ENCODE measurements at places on chromosomes 11 and 22.

DNA sequence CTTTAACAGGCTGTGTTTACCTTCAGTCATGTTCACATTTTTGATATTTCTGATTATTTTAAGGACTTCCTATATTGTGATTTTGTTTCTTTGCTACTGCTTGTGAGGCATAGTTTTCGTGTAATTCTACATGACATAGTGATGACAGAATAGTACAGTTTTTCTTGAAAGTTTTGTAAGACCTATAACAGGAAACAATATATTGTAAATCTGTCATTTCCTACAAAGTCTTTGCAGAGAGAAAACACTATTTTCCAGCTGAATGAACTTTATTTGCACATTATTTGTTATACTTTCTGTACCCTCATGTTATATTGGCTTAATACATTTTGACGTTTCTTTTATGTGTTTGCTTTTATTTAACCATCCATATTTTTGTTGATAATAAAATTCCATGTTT lies 191.1 kb downstream of the TMEM135 start:
- DNase-seq = no peak

DNA sequence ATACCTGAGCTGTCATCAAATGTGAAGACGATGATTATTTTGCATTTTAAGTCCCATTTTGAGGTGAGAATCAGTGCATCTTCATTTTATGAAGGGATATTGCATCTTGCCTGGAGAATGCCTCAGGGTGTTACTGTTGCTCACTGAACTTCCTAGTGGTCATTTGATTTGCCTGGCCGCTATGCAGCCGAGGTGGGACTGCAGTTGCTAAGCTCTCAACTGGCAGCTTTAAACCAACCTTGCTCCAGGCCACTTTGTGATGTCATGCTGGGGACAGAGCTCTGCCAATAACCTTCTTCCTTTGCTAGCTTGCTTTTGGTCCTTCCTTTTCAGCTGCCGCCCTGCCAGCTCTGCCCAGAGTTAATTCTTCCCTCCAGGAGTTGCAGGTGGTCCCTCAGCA lies 409.4 kb upstream of the B3GAT1 start:
- no peak for DNase-seq

DNA sequence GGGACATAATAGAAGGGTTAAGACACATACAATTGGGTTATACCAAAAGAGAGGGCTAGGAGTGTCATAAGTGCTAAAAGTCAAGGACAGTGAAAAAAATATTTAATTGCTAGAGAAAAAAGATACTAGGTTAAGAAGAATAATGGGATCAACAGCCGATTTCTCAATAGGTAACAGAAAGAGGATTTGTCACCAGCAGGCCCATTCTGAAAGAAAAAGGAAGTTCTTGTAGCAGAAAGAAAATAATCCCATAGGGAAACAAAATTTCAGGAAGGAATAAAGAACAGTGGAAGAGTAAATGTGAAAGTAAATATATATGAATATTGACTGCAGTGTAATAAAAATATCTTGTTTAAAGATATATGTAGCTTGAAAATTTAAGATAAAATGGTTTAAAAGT lies 43.3 kb upstream of the ADORA2A start:
- DNase-seq = no peak

GRCh38 chr11:67405196-67405567 lies 1.3 kb downstream of the TBC1D10C start:
- no peak for DNase-seq

DNA sequence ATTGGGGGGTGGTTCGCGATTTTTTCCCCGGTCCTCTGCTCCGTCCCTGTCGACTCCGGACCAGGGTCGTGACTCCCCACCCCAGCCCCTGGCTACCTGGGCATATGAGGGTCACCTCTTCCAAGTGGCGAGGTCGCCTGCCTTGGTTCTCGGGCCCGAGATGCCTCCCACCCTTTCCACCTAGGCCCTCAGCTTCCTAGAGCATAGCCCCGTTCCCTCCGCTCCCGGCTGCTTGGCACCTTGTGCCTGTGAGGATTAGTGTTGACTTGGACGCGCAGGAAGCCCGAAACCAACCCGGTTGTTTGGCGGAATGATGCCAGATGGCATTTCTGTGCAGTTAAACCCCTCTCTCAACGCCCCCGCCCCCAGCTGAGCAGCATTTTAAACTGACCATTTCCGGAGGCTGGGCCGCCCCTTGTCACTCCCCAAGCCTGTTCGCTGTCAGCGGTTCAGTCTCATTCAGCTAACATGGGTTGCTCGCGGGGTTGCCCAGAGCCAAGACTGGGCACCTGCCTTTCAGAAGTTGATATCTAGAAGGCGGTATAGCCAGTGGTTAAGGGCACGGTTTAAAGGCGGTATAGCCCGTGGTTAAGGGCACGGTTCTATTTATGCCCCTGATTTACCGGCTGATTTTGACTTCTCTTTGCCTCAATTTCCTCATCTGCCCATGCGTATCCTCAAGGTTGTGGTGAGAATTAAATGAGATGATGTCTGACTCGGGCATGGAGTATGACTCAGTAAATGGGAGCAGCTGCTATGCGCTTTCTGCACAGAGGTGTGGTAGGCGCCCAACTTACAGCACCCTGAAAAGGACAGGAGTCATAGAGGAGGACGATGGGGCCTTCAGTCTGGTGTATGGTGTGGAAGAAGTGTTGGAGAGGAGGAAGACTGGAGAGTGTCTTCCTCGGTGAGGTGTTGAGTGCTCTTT lies 639 bp downstream of the INCENP start:
- DNase-seq = no peak

DNA sequence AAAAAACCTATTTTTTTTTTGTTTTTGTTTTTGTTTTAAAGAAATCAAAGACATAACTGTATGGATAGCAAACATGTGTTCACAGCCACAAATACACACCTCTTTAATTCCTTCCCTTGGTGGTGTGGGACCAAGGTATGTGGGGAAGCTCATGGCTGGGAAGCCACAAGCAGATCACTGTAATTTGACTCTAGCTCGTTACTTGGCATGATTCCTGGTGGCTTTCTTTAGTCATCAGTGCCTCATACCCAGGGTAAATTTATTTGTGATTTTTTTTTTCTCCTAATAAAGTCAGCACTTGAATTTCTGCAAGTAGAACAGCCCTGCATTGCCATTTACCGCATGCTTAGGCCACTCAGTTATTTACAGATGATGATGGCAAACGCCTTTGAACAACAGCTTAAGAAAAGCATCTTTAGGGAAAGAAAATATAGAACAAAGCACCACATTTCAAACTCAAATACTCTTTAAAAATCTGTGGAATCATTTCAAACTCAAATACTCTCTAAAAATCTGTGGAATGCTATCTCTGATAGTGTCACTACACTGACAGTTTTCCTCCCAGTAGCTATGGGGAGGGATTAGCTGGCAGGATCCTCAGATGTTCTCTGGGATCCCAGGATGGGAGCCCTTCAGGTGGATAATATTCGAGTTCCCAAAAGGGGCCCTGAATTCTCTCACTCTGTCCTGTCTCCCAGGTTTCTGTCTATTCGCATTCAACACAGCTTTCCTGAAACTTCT lies 687.2 kb downstream of the OPCML start:
- no peak for DNase-seq

- no peak for DNase-seq
These were observed 216.4 kb downstream of the GRM5 start for GRCh38 chr11:88849368-88849767.

DNA sequence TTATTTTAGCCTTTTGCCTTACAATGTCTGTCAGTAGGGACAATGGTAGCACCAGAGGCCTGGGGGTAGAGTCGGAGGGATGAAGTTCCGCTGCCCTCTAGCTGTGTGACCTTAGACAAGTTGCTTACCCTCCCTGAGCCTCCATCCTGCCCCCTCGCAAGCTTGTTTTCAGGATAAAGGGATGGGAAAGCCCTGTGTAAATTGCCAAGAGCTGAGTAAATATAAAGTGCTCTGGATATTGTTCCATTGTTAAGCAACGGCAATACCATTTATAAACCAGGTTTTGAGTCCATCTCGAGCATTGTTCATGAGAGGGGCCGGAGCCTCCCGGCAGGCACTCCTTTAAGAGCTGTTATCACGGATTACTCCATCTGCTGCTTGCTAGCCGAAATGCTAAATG lies 72.9 kb downstream of the ZBTB16 start:
- DNase-seq = no peak

GRCh38 chr11:3002351-3002861 lies 10.3 kb upstream of the NAP1L4 start:
- no peak for DNase-seq

- no peak for DNase-seq
These were observed 94.8 kb downstream of the PICALM start for GRCh38 chr11:85974122-85974521.

- DNase-seq = no peak
These were observed 2.6 kb upstream of the P2RY2 start for GRCh38 chr11:73215191-73216134.

- DNase-seq = peak; percentile 68
These were observed 37.3 kb upstream of the SLC22A12 start for GRCh38 chr11:64553554-64554201.

GRCh38 chr11:64759722-64760719 lies at the start of gene PYGM:
Gene PYGM, minus strand, starts transcription at chr11:64759974. Its CDS starts 76 bp downstream, at chr11:64759898.
- DNase-seq = no peak

GRCh38 chr11:68113986-68114385 lies 7.2 kb downstream of the CHKA start:
- DNase-seq = no peak

Measured in 8988T (cell line).